ENCODE measurements at places on chromosomes 2 and 18.

GRCh38 chr2:121356058-121356640 is 71.1 kb upstream of the TFCP2L1 start:
- H3K36me3 ChIP-seq: peaks cover 42% of the 10 kb centered on the region
- no peaks in the 10 kb centered on the region for H3K27me3 ChIP-seq
- no peaks in the 10 kb centered on the region for H3K4me1 ChIP-seq
- H3K4me3 ChIP-seq: no peak overlapping the region

DNA sequence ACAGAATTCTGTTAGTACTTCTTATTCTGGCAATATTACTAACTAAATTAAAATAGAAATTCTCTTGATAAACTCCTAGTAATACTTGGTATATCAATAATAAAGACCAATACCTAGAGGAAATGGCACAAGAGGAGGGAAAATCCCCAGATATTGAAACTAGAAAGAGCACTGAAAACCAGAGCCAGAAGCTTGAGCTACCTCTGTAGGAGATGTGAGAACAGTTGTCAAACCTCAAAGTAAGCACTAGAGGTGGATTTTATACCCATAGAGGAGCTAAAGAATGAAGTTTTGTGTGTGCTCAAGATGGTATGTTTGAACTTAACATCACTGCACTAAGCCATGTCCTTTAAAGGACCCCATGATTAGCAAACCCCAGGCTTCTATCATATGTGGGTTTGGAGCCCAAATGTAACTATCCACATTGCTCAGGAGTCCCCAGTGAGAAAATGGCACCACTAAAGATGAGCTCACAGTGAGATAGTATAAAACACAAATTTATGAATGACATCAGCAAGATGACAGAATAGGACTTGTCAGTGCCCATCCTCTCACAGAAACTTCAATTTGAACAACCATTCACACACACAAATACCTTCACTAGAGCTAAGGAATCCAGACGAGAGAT is 122.1 kb downstream of the PKP4 start:
- H3K27me3 ChIP-seq: no peaks in the 10 kb centered on the region
- H3K27ac ChIP-seq: no peak overlapping the region
- no peak overlapping the region for H3K4me3 ChIP-seq

- H3K36me3 ChIP-seq: no peaks in the 10 kb centered on the region
- H3K4me1 ChIP-seq: peaks cover 4% of the 10 kb centered on the region
- no peak overlapping the region for H3K4me3 ChIP-seq
- no peak for DNase-seq
- no peaks in the 10 kb centered on the region for H3K27me3 ChIP-seq
Measured at GRCh38 chr18:400456-400855, 100.0 kb downstream of the COLEC12 start.

- no peak overlapping the region for H3K27ac ChIP-seq
- H3K36me3 ChIP-seq: peaks cover 26% of the 10 kb centered on the region
- H3K27me3 ChIP-seq: no peaks in the 10 kb centered on the region
- H3K4me1 ChIP-seq: peaks cover 8% of the 10 kb centered on the region
- DNase-seq: peak; percentile 16
Measured at GRCh38 chr2:152134488-152135280, 35.8 kb upstream of the CACNB4 start.

GRCh38 chr2:107685421-107685986 is 141.2 kb upstream of the RGPD4 start:
- H3K36me3 ChIP-seq: no peaks in the 10 kb centered on the region
- no peak for DNase-seq
- H3K4me1 ChIP-seq: no peaks in the 10 kb centered on the region
- no peaks in the 10 kb centered on the region for H3K27me3 ChIP-seq
- H3K27ac ChIP-seq: no peak overlapping the region

GRCh38 chr2:48952614-48953013 is 197.1 kb upstream of the LHCGR start:
- DNase-seq: no peak
- H3K36me3 ChIP-seq: no peaks in the 10 kb centered on the region
- H3K27me3 ChIP-seq: peaks cover 10% of the 10 kb centered on the region
- no peak overlapping the region for H3K27ac ChIP-seq

- H3K27ac ChIP-seq: no peak overlapping the region
Measured at GRCh38 chr2:175080479-175080878, 75.3 kb upstream of the CHN1 start.

GRCh38 chr2:171587567-171587966 is 65.3 kb downstream of the CYBRD1 start:
- H3K4me1 ChIP-seq: no peaks in the 10 kb centered on the region
- DNase-seq: no peak
- H3K27ac ChIP-seq: no peak overlapping the region
- H3K4me3 ChIP-seq: no peak overlapping the region
- no peaks in the 10 kb centered on the region for H3K36me3 ChIP-seq

GRCh38 chr18:42113529-42114191 is 158.6 kb downstream of the PIK3C3 start:
- peaks cover 11% of the 10 kb centered on the region for H3K27me3 ChIP-seq
- peaks cover 7% of the 10 kb centered on the region for H3K4me1 ChIP-seq
- H3K36me3 ChIP-seq: no peaks in the 10 kb centered on the region
- DNase-seq: no peak

- DNase-seq: no peak
- peaks cover 12% of the 10 kb centered on the region for H3K36me3 ChIP-seq
- peaks cover 14% of the 10 kb centered on the region for H3K4me1 ChIP-seq
- peak overlapping the region; percentile 52 for H3K27ac ChIP-seq
Measured at GRCh38 chr2:152062125-152063091, 36.4 kb downstream of the CACNB4 start.

- H3K27ac ChIP-seq: peak overlapping the region; percentile 96
- no peaks in the 10 kb centered on the region for H3K27me3 ChIP-seq
- DNase-seq: no peak
- peaks cover 9% of the 10 kb centered on the region for H3K36me3 ChIP-seq
- H3K4me1 ChIP-seq: peaks cover 78% of the 10 kb centered on the region
Measured at GRCh38 chr2:60335533-60336237, 217.8 kb downstream of the BCL11A start.

DNA sequence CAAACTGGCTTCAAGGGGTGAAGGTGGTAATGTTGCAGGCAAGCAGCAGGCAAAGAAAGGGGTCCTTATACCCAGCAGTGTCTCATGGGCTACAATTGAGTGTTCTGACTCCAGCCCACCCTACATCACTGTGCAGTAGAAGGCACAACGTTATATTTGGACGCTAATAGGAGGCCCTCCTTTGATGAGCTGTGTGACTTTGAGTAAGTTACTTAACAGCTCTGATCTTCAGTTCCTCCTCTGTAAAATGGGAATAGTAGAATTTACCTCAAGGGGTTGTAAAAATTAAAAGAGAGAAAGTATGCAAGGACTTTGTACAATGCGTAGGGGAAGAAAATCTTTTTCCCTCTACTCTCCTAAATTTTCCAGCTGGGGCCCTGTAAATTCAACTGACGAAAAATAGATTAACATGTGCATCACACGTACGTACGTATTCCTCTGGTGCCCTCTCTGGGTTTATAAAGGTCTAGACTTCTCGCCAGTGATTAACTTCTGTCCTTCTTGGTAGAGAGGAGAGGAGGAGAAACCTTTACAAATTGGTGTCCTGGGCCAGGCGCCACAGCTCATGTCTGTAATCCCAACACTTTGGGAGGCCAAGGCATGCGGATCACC is 57.6 kb upstream of the REL start:
- H3K36me3 ChIP-seq: peaks cover 9% of the 10 kb centered on the region
- no peaks in the 10 kb centered on the region for H3K27me3 ChIP-seq
- H3K4me3 ChIP-seq: no peak overlapping the region
- DNase-seq: no peak
- peaks cover 99% of the 10 kb centered on the region for H3K4me1 ChIP-seq

GRCh38 chr2:154381931-154382794 is 316.3 kb upstream of the KCNJ3 start:
- H3K4me1 ChIP-seq: peaks cover 7% of the 10 kb centered on the region
- no peak for DNase-seq
- H3K27me3 ChIP-seq: no peaks in the 10 kb centered on the region
- no peak overlapping the region for H3K27ac ChIP-seq
- H3K36me3 ChIP-seq: no peaks in the 10 kb centered on the region

DNA sequence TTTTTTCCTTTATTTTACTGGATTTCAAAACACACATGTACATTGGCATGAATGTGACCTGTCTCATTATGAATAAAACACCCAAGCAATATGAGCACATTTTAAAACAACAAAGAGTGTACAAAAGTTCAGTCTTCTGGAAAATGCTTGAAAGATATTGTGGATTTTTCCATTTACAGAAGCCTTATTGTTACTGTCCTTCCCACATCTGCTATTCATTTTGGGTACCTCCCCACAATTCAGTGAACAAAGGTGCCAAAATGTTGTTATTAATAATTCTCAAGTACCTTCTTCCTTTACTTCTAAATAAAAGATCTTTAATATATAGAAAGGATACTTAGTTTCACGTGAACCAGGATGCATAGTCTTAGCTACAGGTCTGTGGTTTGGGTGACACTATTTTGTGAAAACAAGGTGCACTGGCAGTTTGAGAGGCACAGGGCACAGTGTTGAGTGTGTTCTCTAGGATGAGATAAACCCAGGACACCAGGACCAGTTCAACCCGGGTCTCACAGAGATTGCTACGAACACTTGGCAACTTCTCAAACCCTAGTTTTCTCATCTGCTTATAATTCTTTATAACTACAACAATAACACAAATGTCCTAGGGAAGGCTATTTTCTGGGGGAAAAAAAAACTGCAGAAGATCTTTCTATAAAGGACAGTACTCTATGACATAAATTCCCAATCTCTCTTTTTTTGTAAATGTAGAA is 84.5 kb upstream of the GALNT5 start:
- H3K4me1 ChIP-seq: no peaks in the 10 kb centered on the region
- H3K27me3 ChIP-seq: no peaks in the 10 kb centered on the region
- no peak overlapping the region for H3K27ac ChIP-seq
- H3K36me3 ChIP-seq: no peaks in the 10 kb centered on the region

- H3K36me3 ChIP-seq: no peaks in the 10 kb centered on the region
- no peak for DNase-seq
- no peaks in the 10 kb centered on the region for H3K27me3 ChIP-seq
- no peak overlapping the region for H3K4me3 ChIP-seq
- H3K27ac ChIP-seq: no peak overlapping the region
- peaks cover 11% of the 10 kb centered on the region for H3K4me1 ChIP-seq
Measured at GRCh38 chr2:241215421-241215820, 26.9 kb downstream of the ANO7 start.

DNA sequence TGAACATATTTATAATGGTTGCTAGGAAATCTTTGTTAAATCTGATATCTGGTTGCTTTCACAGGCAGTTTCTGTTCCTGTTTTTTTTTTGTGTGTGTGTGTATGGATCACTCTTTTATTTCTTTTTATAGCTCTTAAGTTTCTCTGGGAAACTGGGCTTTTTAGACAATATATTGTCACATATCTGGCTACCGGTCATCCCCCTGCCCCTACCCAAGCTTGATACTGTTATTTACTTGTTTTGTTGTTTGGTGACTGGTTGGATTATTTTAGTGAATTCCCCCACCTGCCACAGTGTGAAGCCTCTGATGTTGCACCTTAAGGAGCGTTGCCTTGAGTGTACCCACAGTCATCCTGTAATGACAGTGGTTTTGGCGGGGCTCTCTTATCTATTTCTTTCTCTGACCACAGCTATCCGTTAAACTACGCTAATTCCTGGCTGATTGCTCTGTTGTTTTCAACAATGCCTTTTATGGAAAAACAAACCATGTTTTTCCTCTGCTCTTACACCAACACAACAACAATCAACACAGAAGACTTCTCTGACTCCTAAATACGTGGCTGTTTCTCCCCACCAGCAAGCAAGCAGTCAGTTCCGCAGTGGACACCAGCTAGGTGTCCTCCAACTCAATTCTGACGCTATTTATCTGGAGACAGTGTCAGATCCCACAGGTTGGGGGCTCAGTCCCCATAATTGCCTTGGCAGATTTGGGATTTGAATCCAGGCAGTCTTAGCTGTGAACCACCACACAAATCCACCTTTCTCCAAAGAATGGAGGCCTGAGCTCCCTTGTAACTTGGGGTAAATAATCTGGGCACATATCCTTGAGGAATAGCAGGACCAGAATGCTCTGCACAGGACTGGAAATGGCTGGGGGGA is 10.9 kb downstream of the GNLY start:
- H3K36me3 ChIP-seq: no peaks in the 10 kb centered on the region
- H3K27me3 ChIP-seq: no peaks in the 10 kb centered on the region
- H3K4me1 ChIP-seq: peaks cover 52% of the 10 kb centered on the region
- peak overlapping the region; percentile 38 for H3K27ac ChIP-seq

GRCh38 chr2:39638581-39638980 is 27.1 kb upstream of the TMEM178A start:
- H3K36me3 ChIP-seq: no peaks in the 10 kb centered on the region
- no peaks in the 10 kb centered on the region for H3K4me1 ChIP-seq
- no peaks in the 10 kb centered on the region for H3K27me3 ChIP-seq
- no peak overlapping the region for H3K27ac ChIP-seq
- H3K4me3 ChIP-seq: no peak overlapping the region

- no peak for DNase-seq
- H3K4me1 ChIP-seq: peaks cover 7% of the 10 kb centered on the region
- peaks cover 16% of the 10 kb centered on the region for H3K36me3 ChIP-seq
- no peak overlapping the region for H3K4me3 ChIP-seq
Measured at GRCh38 chr18:56661360-56662062, 10.4 kb downstream of the WDR7 start.

DNA sequence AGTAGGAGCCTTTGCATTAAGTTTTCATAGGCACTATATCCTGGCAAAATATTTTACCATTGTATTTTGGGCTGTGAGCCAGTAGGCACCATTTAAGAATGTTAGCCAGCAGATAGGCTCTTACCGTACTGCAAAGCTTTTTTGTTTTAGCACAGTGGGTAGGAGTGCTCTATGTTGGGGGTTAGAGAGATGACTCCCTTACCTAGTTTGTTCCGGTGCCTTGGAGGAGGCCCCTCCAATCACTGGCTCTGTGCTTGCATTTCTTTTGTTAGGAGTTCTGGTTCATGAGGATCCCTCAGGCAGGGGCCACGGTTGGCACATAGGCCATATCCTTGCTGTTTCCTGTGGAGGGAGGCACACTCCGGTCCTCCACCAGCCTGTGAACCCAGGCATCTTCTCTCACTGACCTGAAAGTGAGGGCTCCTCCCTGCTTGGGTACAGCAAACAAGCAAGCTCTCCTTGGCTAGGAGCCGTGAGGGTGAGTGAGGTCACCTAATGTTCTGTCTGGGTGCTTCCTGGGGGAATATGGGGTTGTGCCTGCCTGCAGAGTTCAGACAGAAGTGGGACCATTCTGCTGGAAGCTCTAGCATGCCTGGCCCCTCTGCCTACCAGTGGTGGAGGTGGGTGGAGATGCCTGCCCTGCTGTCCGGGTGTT is 29.8 kb downstream of the LTBP1 start:
- no peak overlapping the region for H3K4me3 ChIP-seq
- no peak overlapping the region for H3K27ac ChIP-seq
- no peaks in the 10 kb centered on the region for H3K4me1 ChIP-seq
- H3K36me3 ChIP-seq: no peaks in the 10 kb centered on the region
- H3K27me3 ChIP-seq: peaks cover 24% of the 10 kb centered on the region

Measured in stimulated activated naive B cell treated with anti-CD40 and anti-IgM and Interleukin-4, amounts not matched to agents 10 μg/mL and 1 μg/mL and 100 μg/mL, for 72 hours (primary cell).